Right cardiac atrium (tissue), 5 donors: ENCODE measurements at places on chromosomes 12 and 14. TPM values are rescaled to one million over a fixed set of nuclear protein-coding genes. Genes with fewer than 3 reads are reported as not detected.

DNA sequence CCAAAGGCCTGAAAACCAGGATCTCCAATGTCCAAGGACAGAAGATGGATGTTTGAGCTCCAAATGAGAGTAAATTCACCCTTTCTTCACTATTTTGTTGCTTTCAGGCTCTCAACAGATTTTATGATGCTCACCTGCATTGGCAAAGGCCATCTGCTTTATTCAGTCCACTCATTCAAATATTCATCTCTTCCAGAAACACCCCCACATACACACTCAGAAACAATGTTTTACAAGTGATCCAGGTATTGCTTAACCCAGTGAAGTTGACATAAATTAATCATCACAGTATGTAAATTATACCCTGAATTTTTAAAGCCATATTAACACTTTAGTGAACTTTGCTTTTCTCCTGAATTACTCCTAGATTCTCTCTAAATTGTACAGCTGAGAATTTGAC lies 63.3 kb downstream of the DUSP6 start:
- no peak for DNase-seq

DNA sequence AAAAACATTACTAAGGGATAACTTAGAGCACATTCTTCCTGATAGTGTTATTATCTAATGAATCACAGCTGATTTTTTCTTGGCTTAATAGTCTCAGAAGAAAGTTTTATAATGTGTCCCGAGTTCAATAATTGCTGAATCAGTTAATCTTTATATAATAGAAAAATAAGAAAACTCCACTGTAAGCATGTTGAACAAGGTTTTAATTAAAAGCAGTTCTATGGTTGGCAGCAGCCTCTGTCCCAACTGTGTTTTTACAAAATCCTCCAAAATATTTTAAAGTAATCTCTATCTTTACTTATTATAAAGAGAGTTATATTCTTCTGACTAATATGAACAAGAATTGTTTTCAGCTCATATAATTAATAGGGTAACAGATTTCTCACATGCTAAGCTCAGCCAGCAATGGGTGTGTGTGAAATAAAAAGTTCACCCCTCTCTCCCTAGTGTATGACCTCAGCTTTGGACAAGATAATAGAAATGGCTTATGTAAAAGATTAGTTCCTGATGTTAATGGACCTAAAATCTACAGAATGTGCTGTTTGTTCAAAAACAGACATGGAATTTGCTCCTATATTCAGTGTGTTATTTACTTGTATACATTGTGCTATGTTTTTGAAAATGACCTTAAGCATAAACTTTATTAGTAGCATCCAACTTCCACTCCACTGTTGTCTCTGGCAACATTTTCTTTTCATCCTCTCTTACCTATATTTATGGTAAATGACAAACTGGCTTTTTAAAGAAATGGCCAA lies 67.1 kb upstream of the DCN start:
- DNase-seq, result no peak

GRCh38 chr12:48927261-48927660 lies 2.0 kb upstream of the FKBP11 start:
- no peak for DNase-seq

DNA sequence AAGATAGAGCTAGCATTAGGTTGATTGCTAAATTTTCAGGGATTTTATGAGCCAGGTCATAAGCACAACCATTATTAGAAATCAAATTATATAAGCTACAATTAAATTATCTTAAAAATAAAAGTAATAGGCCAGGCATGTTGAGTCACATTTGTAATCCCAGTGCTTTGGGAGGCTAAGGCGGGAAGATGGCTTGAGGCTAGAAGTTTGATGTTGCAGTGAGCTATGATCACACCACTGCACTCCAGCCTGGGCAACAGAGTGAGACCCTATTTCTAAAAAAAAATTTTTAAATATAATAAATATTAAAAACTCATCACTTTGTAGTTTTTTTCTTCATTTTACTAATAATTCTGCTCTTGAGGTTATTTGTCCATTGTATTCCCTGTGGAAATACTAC lies 1.9 kb upstream of the LIMA1 start:
- no peak for DNase-seq

DNA sequence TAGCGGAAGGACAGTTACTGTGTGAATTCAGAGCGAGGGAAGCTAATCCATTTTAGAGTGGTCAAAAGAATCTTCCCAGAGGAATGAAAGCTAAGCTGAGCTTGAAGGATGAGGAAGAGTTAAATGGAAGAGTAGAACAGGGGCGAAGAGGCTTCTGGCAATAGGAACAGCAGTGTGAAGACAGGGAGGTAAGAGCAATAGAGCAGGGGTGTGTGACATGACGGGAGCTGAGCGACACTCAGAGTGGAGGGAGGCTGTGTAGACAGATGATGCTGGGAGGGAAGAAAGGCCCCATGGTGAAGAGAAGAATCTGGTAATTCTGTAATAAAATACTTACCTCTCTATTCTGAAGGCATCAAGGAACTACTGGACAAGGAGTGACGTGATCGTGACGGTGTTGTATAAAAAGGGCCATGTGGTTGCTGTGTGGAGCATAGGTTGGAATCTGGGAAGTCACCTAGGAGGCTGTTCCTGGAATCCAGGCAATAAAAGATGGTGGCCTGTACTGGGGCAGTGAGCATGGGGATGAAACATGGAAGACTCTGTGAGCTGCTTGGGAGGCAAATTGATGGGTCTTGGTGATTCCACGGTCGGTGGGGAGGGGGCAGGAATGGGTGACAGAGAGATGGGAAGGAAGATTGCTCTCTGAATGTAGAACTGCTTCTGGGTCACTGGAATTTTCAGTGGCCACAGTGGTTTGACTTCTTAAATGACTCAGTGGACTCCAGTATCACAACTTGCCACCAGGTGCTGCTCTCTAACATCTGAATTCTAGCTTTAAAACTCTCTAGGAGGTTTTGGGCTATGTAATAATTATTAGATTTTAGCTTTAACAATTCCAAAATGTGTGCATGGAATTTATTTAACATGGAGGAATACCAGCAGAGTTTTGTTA lies 164.1 kb downstream of the ATP23 start:
- no peak for DNase-seq

GRCh38 chr14:96564389-96564788 lies 62.2 kb downstream of the PAPOLA start:
- DNase-seq, result no peak

- DNase-seq, result no peak
Measured at GRCh38 chr12:50841716-50842531, 802 bp upstream of the TMPRSS12 start.

DNA sequence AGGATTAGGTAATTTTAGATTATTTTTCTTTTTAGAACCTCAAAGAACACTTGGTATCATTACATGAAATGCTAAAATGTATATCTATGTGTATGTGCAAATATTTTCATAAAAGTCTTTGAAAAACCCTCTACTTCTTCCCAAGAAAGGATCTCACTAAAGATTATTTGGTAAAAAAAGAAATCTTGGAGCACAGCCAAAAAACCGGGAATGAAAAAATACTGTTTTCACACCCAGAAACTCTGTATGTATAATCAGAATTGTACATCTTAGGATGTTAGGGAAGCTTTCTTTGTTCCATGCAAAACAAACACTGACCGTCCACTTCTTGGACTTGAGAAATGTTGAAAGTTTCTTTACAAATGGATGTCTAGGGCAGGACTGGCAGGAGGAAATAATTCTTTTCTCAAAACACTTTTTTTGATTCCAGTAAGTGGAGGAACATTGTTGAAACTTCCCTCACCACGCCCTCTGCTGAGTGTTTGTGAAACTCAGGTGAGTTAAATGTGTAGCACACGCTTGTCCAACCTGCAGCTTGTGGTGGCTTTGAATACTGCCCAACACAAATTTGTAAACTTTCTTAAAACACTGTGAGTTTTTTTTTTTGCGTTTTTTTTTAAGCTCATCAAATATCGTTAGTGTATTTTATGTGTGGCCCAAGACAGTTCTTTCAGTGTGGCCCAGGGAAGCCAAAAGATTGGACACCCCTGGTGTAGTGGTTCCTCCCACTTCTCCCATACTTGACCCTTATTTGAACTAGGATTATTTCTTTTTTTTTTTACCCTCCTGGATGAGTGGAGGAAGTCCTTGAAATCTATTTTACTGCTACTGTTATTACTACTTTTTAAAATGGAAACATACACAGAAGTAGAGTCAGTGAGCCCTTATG lies 26.6 kb downstream of the FBXO34 start:
- no peak for DNase-seq

GRCh38 chr12:77916276-77916675 lies 85.6 kb downstream of the NAV3 start:
- DNase-seq, result no peak

GRCh38 chr12:30323008-30323407 lies 372.7 kb downstream of the IPO8 start:
- no peak for DNase-seq

DNA sequence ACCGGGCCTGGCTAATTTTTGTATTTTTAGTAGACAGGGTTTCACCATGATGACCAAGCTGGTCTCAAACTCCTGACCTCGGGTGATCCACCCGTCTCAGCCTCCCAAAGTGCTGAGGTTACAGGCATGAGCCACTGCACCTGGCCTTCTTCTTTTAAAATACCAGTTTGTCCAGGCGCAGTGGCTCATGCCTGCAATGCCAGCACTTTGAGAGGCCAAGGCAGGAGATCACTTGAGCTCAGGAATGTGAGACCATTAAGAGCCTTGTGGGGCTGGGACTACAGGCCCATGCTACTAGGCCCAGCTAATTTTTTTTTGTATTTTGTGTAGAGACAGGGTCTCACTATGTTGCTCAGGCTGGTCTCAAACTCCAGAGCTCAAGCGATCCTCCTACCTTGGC lies 8.1 kb upstream of the PEBP1 start:
- DNase-seq, result no peak

DNA sequence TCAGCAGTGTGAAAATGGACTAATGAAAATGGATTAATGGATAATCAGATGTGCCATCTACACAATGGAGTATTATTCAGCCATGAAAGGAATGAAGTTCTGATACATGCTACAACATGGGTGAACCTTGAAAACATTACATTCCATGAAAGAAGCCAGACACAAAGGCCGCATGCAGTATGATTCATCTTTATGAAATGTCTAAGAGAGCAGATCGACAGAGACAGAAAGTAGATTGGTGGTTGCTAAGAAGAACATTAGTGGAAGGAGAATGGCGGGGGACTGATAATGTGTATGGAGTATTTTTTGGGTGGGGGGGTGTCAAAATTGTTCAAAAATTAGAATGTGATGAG lies 47.3 kb downstream of the PRKAB1 start:
- no peak for DNase-seq

DNA sequence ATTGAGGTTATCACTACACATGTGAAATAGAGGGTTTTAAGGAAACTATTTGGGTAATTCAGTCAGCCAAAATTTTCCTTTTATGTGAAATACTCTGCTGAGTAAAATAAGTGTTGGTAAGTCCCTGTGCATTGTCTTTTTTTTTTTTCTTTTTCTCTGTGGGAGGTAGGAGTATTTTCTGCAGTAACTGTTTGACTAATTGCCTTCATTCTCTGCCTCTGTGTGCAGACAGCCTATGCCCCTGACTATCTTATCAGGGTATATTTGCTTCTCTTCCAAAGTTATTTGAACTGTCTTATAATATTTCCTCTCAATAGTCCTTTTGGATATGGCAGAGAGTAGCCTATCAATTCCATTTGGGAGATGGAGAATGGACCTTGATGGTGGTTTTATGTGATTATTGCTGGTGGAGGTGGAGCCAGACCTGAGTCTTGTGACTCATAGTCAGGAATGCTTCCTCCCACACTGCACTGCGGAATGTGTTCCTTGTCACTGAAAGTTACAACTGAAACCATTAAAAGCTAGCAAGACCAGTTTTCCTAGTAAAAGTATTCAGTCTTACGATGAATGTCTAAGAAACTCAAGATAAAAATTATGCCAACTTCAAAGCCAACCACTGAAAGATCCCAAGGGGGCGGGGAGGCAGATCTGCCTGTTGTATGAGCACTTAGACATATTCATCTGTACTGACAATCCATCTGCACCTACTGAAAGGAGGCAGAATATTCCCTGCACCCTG lies 40.9 kb upstream of the STXBP6 start:
- DNase-seq, result no peak

DNA sequence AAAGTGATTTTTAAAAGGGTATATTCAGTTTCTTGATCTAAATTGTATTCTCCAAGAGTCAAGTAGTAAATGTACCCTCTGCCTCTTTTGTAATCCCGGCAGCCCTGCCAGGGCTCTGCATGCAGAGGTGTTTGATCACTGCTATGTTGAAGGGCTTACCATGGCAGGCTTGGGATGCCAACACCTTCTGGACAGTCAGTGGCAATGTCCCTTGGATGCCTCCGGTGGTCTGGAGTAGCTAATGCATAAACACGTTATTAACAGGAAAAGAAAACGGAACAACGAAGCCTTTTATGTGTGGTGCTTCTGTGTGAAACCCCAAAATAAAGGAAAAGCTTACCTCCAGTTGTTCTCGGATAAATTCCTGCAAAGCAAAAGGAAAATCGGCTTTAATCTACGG lies 19.9 kb downstream of the EIF2B2 start:
- peak; percentile 76 for DNase-seq

- no peak for DNase-seq
Measured at GRCh38 chr14:37948266-37948665, 259.4 kb upstream of the SSTR1 start.

- DNase-seq, result no peak
Measured at GRCh38 chr12:89481213-89481914, 43.2 kb downstream of the GALNT4 start.

GRCh38 chr14:80570930-80571298 lies 359.6 kb upstream of the DIO2 start:
- DNase-seq, result no peak

DNA sequence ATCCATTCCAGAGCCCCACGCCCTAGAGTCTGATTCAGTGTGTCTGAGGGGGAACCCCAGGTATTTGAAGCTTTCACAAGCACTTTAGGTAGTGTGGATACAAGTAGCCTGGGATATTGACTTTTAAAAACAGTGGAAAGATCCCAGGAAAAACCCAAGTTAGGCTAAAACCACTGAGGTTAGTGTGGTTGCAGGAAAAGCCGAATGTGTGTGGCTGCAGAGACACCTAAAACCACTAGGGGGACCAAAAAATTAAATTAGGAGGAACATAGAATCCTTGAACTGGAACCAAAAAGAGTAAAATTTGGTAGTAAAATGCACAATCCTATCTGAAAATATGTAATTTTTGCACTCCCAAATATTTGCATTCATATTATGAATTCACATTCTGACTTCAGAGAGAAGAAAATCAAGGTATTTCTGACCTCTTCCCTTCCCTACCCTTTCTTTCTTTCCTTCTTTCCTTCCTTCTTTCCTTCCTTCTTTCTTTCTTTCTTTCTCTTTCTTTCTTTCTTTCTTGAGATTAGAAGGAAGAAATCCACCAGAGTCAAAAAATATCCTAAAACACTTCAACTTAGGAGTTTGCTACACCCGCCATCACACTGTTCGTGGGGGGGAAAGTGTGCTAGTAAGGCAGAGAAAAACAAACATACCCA lies 37.8 kb downstream of the SLCO1A2 start:
- DNase-seq, result no peak

- peak; percentile 22 for DNase-seq
Measured at GRCh38 chr12:68530965-68531364, 79.7 kb upstream of the RAP1B start.

- DNase-seq, result no peak
Measured at GRCh38 chr12:28681980-28682379, 467.1 kb upstream of the FAR2 start.

- peak; percentile 66 for DNase-seq
Measured at GRCh38 chr12:65823513-65824375, 539 bp upstream of the HMGA2 start.

Gene KRT6C
- total RNA-seq, result not detected

Gene TMEM119
- 1.8 TPM for total RNA-seq

Gene GALNT9
- total RNA-seq, result 0.14 TPM

Gene OAS3
- total RNA-seq, result 9.6 TPM

Gene RBM19
- total RNA-seq, result 17.8 TPM

Gene ARF6
- 29.1 TPM for total RNA-seq

Gene NCKAP5L
- total RNA-seq, result 21.3 TPM

Gene KRT80
- total RNA-seq, result not detected

Gene TOMM20L
- total RNA-seq, result not detected

Gene INHBC
- total RNA-seq, result not detected

Gene A2ML1
- 0.74 TPM for total RNA-seq
